Cerebellar cortex (tissue), 1 donor: ENCODE measurements at places on chromosomes 11 and 22.
A peak's percentile ranks its signal among the peaks of the same experiment; 100 is the strongest.

DNA sequence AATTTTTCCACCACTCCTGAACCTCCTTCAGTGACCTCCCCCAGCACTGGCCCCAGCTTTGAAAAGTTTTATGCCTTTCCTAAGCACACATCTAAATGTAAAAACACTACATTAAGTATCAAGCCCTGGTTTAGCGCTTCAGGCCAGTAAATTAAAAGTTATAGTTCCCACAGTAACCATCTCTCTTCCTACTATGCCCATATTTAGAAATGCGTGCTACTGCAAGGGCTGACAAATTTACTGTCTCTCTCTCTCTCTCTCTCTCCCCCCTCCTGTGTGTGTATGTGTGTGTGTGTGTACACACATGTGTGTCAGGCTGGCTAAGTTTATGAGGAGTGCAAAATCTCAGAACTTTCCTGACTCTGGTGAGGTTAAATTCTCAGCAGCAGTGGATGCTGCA is 231.4 kb downstream of the LARGE1 start:
- no peak for DNase-seq

GRCh38 chr11:1521382-1522080 is 35.0 kb upstream of the MOB2 start:
- no peak for DNase-seq

DNA sequence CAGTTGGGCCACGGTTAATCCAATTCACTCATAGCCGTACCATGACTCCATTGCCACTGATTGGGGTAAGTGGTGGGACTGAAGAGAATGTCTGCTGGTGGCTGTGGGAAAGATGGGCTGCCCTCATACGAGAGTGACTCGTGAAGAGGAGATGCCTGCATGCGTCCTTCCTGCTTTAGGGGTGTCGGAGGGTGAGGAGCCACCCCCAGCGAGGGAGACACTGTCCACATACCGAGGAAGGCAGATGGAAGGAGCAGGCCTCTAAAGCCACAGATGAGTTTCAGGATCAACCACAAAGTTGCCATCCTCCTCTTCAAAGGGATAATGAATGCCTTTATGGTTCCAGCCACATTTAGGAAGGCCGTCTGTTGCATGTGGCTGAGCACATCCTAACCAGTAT is 83.2 kb downstream of the GRIK4 start:
- DNase-seq = no peak

- DNase-seq = peak; percentile 77
Measured at GRCh38 chr11:121351083-121351630, 58.6 kb downstream of the SC5D start.
